ENCODE measurements at places on chromosomes 6 and 20. TPM values are rescaled to one million over a fixed set of nuclear protein-coding genes. Genes with fewer than 3 reads are reported as not detected.

GRCh38 chr20:62329389-62330377 is 26.9 kb downstream of the ADRM1 start:
- no peaks in the 10 kb centered on the region for H3K4me1 ChIP-seq
- no peaks in the 10 kb centered on the region for H3K36me3 ChIP-seq
- H3K4me3 ChIP-seq: no peak overlapping the region
- no peaks in the 10 kb centered on the region for H3K27me3 ChIP-seq

DNA sequence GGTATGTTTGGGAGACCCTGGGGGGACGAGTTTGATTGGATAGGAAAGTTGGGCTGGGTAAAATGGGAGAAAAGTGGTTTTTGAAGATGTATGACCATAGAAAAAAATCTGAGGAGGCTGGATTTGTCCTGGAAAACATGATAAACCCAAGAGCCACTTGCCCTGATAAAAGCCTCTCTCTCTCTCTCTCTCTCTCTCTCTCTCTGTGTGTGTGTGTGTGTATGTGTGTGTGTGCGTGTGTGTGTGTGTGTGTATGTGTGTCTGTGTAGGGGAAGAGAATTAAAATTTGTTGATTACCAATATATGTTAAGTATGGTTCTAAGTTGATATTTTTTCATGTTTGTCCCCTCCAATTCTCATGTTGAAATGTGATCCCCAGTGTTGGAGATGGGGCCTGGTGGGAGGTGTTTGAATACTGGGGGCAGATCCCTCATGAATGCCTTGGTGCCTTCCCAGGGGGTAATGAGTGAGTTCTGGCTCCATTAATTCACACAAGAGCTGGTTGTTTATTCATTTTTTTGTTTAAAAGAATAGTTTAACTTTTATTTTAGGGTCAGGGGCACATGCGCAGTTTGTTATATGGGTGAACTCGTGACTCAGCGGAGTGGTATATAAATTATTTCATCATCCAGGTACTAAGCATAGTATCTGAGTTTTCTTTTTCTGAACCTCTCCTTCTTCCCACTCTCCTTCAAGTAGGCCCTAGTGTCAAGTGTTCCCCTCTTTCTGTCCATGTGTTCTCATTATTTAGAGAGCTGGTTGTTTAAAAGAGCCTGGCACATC is 208.8 kb downstream of the TFAP2B start:
- no peaks in the 10 kb centered on the region for H3K4me1 ChIP-seq
- DNase-seq: no peak
- H3K36me3 ChIP-seq: no peaks in the 10 kb centered on the region
- no peak overlapping the region for H3K4me3 ChIP-seq
- H3K27ac ChIP-seq: no peak overlapping the region
- no peaks in the 10 kb centered on the region for H3K27me3 ChIP-seq

DNA sequence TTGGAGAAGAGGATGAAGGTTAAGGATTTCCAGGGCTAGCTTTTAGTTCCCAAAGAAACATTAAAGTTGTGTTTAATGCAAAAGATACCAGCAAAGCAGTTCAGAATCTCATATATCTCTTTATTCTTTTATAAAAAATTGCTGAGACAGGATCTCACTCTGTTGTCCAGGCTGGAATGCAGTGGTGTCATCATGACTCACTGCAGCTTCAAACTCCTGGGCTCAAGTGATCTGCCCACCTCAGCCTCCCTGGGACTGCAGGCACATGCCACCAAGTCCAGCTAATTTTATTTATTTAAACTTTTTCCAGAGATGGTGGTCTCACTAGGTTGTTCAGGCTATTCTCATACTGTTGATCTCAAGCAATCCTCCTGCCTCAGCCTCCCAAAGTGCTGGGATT is 41.1 kb upstream of the CAP2 start:
- peak; percentile 21 for DNase-seq
- no peaks in the 10 kb centered on the region for H3K27me3 ChIP-seq
- no peaks in the 10 kb centered on the region for H3K4me1 ChIP-seq
- H3K4me3 ChIP-seq: no peak overlapping the region

Gene ATP9A
- total RNA-seq: 14.2 TPM

Gene KHDC1L
- total RNA-seq: not detected
